ENCODE measurements at places on chromosomes 4 and X. TPM values are rescaled to one million over a fixed set of nuclear protein-coding genes. Genes with fewer than 3 reads are reported as not detected.

Gene PPBP
- 0.74 TPM for total RNA-seq

Gene CACNA1F
- total RNA-seq = 0.47 TPM

- DNase-seq = no peak
These were observed 240.4 kb upstream of the PGRMC2 start for GRCh38 chr4:128527946-128528576.

GRCh38 chrX:118115953-118116712, 477 bp downstream of the KLHL13 start:
- DNase-seq = peak; percentile 52

DNA sequence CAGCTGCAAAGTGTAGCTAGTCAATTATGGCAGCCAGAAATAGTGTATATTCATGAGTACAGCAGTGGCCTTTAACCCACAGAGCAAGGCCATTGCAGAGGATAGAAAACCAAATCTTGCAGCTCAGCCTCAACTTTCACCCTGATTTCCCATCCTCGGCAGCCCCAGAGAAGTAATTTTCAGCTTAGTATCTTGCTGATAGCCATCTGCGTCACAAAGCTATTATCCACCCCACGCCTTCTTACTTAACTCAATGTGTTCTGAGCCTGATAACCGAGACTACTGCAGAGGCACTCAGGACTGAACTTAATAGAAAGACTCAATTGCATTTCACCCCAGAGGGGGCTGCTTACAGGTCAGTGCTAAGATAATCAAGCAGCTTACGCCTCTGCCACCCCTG, 174.5 kb upstream of the MAOA start:
- no peak for DNase-seq

GRCh38 chr4:37998226-37998625, 38.0 kb downstream of the PTTG2 start:
- no peak for DNase-seq

DNA sequence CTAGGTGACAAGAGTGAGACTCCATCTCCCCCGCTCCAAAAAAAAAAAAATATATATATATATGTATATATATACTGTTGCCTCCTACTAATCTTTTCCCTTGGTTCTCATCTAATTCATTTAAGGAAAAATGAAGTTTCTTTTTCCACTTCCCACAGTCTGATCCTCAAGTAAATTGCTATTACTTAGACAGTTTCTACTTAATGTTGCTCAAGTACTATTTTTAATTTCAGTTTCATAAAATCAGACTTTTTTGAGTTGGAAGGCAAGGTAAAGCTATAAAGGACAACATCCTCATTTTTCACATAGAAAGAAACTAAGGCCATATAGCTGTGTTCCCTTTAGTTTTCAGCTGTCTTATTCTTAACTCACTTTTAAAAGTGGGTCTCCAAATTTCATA, 5.8 kb downstream of the RXFP1 start:
- no peak for DNase-seq

All from left ventricle myocardium superior (tissue), 1 donor.